ENCODE measurements at places on chromosomes 1 and 21.

GRCh38 chr1:22461678-22462527 is 10.3 kb downstream of the ZBTB40 start:
- DNase-seq: no peak

GRCh38 chr1:16046842-16047241 is 3.3 kb downstream of the CLCNKB start:
- peak; percentile 62 for DNase-seq

- no peak for DNase-seq
These were observed 9.7 kb upstream of the PEF1 start for GRCh38 chr1:31654474-31654776.

DNA sequence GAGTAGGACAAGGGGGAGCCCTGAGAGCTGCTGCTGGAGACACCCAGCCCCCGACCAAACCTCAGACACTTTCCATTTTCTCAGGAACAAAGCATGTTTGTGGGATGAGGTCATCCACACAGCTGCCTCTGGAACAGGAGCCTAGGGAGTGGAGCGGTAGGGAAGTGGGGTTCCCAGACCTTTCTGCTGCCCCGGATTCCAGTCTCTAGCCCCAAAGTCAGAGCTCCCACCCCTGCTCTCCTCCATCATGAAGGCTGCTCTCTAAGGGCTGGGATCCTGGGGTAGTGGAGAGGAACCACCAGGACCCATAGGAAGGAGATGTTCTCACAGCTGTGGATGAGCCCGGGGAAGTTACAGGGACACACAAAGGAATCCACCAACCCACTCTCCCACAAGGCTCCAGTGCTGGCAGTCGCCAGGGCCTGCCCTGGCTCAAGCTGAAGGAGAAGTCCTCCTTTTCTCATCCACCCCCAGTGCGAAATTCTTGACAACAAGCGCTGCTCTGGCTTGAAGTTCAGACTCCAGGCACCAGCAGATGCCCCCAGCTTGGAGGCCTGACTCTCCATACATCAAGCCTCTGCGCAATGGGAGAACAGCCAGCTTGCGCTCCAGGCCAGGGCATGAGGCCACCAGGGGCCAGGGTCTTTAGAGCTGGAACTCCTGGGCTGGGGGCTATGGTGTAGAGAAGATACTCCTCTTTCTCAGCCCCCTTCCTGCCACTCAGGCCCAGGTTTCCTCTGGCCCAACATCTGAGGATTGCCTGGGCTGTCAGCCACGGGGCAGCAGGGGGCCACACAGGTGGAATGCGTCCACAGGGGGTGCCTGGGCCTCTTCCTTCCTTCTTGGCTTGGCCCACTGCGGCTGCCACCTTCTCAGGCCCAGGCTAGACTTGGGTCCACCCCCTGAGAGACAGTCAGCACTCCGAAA is 4.5 kb downstream of the FHL3 start:
- DNase-seq: peak; percentile 59

DNA sequence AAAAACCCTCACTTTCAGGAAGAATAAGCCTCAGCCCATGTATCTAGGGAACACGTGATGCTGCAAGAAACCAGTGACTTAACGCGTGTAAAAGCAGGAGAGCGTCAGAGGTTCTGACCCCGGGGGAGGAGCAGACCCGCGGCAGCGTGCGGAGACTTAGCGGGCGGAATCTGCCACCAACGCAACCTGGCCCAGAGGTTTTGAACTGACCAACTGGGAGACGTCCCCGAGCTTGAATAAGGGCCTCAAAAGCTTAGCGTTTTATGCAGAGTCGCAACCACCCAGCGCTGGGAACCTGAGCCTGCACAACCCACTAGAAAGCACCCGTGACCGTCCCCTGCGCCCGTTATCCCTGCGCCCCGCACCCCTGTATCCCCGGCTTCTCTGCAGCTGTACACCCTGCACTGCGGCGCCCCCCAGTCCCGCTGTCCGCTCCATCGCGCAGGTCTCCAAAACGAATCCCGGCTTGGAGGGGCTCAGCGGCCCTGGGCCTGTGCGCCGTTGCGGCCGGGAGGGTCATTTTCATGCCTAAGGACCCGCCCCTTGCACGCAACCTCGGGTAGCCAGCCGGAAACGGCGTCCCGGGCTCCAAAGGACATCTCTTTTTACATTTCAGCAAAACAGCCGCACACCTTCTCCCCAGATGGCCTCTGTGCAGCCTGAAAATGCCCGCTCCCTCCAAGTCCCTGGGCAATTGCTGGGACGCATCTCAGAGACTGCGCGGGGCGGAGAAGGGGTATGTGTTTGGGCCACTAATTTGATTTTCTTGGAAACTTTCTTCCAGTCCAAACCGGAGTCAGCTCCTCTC is 29.4 kb upstream of the TRIM17 start:
- DNase-seq: peak; percentile 70

- DNase-seq: no peak
These were observed 41.8 kb upstream of the ACTRT2 start for GRCh38 chr1:2979191-2980072.

DNA sequence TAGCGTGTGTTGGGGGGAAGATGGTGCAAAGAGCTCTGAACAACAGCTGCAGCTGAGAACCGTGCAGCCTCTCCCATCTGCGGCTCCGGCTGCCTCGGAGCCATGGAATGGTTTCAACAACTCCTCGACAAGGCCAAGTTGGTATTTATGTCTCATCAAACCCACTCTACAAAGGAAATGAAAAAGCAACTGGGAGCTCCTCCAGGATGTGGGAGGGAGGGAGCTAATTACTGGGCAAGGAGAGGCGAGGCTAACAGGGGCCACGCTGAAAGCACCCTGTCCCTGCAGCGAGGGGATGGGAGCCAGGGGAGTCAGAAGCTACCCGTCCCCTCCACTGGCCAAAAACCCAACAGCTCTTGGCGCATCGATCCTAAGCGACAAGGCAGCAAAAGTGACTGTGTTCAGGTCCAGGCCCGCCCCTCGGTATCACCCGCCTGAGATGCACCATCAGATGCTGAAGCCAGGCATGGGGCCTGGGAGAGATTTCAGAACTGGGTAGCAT is 63.1 kb downstream of the ACOT7 start:
- no peak for DNase-seq

- peak; percentile 56 for DNase-seq
These were observed 312.3 kb upstream of the FAM78B start for GRCh38 chr1:166479052-166479631.

DNA sequence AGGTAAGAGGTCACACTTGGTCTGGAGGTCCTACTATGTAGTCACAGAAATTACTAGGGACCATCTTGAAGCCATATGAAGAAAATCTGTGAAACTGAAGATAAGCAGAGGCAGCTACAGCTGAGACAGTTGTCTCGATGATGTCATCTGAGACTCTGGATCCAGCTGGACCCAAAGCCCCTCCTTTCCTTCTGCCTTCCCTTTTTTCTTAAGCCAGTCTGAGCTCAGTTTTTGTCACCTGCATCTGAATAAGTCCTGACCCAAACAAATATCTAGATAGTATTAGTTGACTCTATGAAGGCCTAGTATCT is 143.3 kb downstream of the ETS2 start:
- DNase-seq: no peak

GRCh38 chr1:241749945-241750695 is 97.9 kb upstream of the EXO1 start:
- no peak for DNase-seq

GRCh38 chr1:75707191-75707590 is 17.3 kb upstream of the ACADM start:
- DNase-seq: no peak

DNA sequence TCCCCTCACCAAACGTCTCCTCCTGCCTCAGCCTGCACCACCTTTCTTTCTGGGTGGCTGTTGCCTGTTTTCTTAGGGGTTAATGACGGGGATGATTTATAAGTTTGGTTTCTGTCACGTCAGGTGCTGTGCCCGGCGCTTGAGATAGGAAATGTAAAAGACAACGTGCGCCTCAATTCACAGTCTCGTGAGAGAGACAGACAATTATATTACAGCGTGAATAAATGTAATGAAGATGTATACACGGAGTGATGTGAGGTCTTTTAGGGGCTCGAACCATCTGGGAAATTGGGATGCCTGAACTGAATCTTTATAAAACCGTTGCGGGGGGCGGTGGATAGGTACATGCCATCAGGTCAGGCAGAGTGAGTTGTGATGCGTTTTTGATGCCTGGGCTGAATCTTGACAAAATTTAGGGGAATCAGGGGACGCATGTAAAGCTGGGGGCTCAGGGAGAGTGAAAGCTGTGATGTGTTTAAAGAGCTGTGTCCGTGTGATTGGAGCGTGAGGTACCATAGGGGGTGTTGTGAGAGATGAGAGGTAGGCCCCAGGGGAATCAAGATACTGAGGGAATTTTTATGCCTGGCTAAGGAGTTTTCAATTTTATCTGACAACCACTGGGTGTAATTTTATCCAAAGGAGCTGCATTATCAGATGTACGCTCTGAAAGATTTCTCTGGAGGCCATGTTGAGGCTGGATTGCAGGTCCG is 831 bp downstream of the TIPRL start:
- DNase-seq: no peak

- DNase-seq: no peak
These were observed 29.1 kb downstream of the LGALS8 start for GRCh38 chr1:236552901-236553300.

DNA sequence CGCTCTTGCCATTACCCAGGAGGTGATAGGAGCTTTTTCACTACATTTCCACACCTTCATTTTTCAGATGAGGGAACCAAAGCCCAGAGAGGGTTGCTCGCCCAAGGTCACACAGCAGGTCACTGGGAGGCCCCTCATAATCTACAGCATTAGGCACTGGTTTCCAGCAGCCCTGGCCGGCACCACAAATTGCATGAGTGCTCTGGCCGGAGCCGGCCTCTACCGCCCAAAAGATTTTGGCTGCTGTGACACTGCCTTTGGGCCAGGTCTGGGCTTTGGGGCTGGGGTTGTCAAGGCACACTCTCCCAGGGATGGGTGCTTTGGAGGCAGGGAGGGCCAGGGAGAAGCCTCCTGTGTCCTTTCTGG is 15.4 kb downstream of the DHRS3 start:
- no peak for DNase-seq

DNA sequence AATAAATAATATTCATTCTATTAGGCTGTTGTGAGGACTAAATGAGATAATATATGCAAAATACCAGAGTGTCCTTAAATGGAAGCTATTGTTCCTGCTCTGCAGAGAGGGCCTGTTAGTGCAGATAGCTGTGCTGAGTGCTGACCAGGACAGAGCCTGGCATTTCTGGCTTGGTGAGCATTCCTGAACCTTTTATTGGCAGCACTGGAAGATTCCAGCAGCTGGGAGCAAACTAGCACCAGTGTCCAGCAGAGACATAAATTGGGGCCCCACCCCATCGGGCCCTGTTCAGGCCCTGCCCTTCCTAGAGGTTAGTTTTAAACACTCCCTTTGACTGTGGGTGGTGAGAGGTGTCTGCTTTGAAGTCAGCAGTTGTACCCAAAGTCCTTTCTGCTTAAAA is 85.9 kb upstream of the GADD45A start:
- DNase-seq: no peak

GRCh38 chr1:209869291-209870149 is 41.7 kb downstream of the UTP25 start:
- DNase-seq: no peak

DNA sequence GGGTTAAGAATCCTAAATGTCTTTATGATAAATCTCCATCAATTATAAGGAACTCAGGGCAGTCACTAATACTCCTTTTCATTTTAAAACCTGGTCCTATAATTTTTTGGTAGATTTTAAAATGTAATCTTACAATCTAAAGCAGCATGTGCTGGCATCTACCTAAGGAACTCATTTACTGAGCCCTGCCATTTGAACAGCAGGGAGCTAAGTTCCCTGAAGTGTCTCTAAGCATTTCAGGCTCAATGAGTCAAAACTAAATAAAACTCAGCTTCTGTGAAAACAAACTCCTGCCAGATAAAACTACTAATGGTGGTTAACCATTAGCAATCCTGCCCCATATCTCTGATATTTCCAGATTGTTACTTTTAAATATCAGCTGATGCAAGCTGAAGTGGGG is 1371.8 kb upstream of the PRMT6 start:
- DNase-seq: no peak

DNA sequence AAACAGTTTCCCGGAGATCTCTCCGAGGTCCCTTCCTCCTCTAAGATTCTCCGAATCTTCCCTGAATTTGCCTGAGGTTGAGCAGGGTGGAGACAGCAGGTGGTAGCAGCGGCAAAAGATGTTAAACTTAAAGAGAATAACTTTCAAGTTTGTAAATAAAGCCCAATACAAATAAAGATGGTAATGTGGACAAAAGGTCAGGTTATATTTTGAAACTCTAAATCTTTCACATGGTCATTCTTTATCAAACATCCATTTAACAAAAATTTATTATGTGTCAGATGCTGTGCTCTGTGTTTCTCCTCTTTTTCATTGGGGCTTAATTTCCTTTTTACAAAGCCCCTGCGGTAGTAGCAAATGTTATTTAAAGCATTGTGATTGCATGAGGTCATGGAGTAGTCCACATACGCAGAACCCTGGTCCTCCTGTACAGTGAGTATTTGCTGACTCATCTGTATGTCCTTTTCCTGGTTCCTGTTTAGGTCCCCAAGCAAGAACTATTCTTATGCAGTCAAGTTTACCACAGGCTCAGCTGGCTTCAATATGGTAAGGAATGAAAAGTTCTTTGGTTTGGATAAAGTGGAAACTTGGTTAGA is 119.2 kb downstream of the ITSN1 start:
- no peak for DNase-seq

DNA sequence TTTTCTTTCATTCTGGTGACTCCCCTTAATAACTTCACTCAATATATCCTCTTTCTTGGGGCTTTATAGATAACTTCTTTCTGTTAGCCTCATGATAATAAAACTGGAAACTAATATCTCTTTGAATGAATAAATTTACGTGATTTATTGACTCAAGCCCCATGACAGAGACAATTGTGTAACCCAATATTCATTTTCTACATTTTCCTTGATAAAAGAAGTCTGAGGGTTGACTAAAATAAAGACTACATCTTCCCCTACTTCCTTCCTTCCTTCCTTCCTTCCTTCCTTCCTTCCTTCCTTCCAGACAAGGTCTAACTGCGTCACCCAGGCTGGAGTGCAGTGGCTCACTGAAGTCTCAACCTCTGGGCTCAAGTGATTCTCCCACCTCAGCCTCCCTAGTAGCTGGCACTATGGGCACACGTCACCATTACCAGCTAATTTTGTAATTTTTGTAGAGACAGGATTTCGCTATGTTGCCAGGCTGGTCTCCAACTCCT is 85.1 kb downstream of the CYYR1 start:
- no peak for DNase-seq

DNA sequence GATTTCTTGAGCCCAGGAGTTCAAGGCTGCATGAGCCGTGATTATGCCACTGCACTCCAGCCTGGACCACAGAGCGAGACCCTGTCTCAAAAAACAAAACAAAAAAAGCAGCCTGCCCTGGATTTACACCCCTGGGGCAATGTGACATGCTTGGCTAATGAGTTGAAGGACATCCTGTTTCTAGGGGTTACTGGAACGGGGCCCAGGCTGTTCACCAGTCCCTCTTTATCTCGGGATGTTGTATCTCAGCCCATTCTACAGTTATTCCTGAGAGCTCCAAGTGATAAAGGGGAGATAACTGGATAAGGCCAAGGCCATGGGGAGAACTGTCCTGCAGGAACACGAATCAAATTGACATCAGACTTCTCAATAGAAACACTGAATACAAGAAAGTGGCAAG is 21.7 kb upstream of the S100A2 start:
- no peak for DNase-seq

GRCh38 chr1:41610361-41610760 is 125.9 kb upstream of the EDN2 start:
- peak; percentile 25 for DNase-seq

- DNase-seq: peak; percentile 4
These were observed 17.5 kb upstream of the TFF3 start for GRCh38 chr21:42332557-42333317.

All from ecto neural progenitor cell (in vitro differentiated cells).